ENCODE measurements at places on chromosomes 5 and 9.

DNA sequence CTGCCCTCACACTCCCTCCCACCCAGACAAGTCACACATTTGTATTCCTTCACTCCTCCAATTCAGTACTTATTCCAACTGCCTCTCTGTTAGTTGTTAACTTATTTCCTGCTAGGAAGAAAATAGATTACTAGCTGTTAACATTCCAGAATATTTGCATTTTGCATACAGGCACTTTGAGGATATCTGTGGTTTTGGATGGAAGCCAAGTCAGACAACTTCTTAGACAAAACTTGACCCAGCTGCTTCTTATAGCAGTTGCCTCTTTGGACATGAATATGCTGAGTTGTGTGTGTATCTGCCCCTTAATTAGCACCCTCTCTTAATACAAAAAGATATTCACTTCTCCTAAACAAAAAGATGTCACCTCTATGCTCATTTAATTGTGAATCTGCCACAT is 1280.6 kb upstream of the ACO1 start:
- no peak for DNase-seq

- DNase-seq = no peak
These were observed 999.8 kb downstream of the NR2F1-AS1 start for GRCh38 chr5:92581249-92581648.

- DNase-seq = no peak
These were observed 218.4 kb downstream of the EBF1 start for GRCh38 chr5:158881091-158881880.

DNA sequence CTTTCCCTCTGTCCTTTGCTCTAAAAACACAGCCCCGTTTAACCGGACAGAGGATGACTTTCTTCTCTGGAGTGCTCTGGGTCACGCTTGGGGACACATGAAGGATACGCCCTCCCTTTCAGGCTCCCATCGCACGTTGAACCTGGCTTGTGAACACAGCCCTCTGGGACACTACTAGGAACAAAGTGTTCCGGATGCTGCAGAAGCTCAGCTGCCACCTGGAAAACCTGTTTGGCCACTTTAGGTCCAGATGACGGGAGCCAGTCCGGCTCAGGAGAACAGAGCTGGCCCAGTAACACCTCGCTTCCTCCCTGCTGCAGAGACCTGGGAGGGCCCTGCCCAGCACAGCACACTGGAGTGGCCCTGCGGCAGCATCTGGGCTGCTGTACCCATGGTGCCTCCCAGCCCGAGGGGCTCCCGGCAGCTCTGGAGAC is 60.1 kb downstream of the GADD45G start:
- no peak for DNase-seq

GRCh38 chr9:83466877-83467276 is 71.3 kb downstream of the FRMD3 start:
- no peak for DNase-seq

- no peak for DNase-seq
These were observed 18.0 kb downstream of the SH3PXD2B start for GRCh38 chr5:172436078-172436878.

DNA sequence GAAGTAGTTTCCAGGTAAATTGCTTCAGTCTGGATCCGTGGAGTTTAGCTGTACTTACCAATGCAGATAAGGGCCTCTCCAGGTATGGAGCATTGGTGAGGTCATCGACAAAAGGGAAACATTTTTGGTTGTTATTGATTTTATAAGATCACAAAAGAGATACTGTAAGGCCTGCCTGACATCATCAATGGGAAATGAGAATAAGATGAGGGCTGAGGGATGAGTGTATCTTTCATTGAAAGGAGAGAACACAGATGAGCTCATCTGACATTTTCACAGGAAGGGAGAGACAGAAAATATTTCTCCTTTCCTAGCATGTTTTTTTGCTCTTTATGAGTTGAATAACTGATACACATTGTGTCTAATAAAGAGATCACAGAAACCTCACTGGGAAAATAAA is 233.6 kb downstream of the SAXO1 start:
- no peak for DNase-seq

GRCh38 chr9:80163889-80164288 is 592.1 kb downstream of the TLE4 start:
- DNase-seq = no peak

GRCh38 chr5:13346401-13346800 is 598.1 kb downstream of the DNAH5 start:
- no peak for DNase-seq

GRCh38 chr5:55558484-55558883 is 23.7 kb upstream of the PLPP1 start:
- DNase-seq = no peak

GRCh38 chr5:38706376-38706775 is 139.4 kb upstream of the OSMR start:
- DNase-seq = no peak

GRCh38 chr5:157459715-157460599 is at the start of gene NIPAL4:
Gene NIPAL4, plus strand, starts transcription at chr5:157460213. Its CDS starts 108 bp downstream, at chr5:157460321.
- peak; percentile 66 for DNase-seq

DNA sequence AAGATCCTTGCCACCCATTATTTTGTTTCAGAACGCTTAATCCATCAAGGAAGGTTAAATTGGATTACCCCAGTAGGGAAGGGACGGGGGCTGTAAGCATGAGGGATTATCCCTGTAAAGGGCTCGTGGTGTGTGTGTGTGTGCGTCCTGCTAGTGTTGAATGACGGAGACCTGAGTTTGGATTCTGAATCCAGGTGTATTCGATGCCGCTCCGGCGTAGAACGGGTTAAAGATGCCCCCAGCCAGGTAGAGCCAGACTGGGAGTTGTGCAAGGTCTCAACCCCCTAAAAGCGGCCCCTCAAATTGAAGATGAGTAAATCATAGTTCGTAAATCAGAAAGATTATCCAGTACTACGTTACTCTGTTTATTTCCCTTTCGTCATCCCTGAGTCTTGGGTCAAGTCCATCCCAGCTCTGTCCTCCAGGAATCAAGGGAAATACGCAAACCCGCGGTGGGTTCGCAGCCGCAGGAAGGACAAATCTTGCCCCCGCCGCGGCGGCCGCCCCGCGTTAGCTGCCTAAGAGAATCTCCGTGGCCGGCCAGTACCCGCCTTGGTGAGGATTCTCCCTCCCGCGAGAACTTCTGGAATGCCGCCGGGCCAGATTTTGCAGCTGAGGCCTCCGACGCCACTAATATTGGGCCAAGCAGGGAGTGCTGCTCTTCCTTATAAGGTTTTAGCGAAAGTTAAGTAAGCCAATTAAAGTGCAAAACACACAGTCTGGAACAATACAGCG is 586 bp upstream of the MTAP start:
- no peak for DNase-seq

DNA sequence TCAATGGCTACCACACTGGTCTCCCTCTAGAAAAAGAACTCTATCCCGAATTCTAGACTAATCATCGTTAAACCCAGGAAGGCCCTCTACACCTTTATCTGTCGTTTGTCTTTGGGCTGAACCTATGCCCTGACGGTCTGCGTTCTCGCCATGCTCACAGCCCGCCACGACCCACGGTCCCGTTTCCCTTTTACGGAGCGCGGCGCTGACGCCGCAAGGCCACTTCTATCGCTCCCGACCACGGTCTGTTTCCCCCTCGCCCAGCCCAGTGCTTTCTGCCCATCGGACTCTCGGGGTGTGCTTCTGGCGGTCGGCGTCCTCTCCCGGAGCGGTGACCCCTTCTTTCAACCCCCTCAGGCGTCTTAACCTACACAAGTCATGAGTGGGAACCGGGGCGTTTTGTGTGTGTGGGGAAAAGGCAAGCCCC is 974 bp downstream of the C9orf40 start:
- peak; percentile 30 for DNase-seq

- DNase-seq = no peak
These were observed 24.6 kb upstream of the GLIS3 start for GRCh38 chr9:4324513-4324912.

DNA sequence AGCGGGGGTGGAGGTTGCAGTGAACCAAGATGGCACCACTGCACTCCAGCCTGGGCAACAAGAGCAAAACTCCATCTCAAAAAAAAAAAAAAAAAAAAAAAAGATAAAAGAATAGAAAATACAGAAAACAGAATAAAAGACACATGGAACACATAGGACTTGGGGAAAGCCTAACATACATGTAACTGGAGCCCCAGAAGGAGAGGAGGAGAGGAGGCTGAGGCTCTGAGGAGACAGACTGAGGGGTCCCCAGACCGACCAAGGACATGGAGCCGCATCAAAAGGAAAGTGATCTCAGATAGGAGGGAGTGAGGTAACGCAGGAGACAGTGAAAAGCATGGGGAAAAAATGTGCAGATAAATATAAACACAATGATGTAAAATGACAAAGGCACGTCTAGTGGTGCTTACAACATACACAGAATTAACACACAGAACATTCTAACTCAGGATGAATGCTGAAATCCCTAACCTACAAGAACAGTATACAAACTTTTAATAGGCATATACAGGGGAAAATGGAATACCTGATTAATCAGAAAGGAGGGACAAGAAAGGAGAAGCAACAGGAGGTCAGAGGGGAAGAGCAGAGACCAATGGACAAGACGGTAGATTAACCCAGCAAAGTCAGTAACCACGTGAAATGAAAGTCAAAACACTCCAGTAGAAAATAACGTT is 65.2 kb upstream of the UBAC1 start:
- no peak for DNase-seq

DNA sequence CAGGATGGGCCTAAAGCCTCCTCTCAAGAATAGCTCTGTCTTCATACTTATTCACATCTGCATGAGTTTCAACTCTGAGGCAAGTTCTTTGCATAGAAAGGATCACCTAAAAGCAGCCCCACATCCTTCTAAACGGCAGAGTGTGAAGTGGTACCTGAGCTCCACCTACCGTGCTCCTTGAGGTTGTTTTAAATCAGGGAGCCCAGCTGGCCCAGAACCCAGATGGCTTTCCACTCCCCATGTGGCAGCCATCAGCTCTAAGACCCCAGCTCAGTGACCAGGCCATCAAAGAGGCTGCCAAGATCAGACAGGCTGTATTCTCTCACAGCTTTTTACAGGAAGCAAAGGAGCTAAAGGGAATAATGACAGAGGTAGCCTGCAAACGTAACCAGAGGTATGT is 299.3 kb downstream of the RASEF start:
- DNase-seq = no peak
